Right cardiac atrium (tissue), 5 donors: ENCODE measurements at places on chromosomes 16 and 17. TPM values are rescaled to one million over a fixed set of nuclear protein-coding genes. Genes with fewer than 3 reads are reported as not detected.

GRCh38 chr17:5413682-5414081, 5.8 kb downstream of the NUP88 start:
- no peak for DNase-seq

GRCh38 chr16:21590796-21591195, 8.6 kb upstream of the METTL9 start:
- DNase-seq: no peak

DNA sequence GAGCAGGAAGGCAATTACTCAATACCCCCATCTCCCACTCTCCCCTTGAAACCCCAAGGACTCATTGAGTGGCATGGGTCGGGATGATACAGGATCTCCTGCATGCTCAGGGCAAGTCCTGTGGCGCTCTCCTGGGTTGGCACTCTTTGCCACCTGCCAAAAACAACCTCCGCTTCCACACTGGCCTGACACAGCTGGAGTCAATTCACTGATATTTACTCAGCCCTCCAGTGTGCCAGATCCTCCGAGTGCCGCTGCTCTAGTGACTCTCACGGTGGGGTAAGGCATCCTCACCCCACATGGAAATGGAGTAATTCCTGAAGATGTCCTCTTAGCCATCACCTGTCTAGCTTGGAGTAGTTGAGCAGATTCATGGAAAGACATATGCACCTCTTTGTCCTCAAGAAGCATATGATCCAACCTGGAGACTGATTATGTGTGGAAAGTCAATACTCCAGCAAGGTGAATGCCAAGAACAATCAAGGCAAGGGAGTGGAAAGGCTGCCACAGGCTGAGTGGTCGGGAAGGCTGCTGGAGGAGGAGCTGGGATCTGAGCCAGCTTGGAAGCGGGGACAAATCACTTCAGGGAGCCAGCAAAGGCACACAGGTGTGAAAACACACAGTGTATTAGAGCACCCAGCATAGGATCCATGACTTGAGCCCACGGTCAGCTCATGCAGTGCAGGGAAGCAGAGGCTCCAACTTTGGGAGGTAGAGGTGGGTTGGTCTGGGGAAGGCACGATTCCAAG, 12.6 kb upstream of the GOSR2 start:
- no peak for DNase-seq

The C16orf86 gene
- 6.0 TPM for polyA plus RNA-seq

DNA sequence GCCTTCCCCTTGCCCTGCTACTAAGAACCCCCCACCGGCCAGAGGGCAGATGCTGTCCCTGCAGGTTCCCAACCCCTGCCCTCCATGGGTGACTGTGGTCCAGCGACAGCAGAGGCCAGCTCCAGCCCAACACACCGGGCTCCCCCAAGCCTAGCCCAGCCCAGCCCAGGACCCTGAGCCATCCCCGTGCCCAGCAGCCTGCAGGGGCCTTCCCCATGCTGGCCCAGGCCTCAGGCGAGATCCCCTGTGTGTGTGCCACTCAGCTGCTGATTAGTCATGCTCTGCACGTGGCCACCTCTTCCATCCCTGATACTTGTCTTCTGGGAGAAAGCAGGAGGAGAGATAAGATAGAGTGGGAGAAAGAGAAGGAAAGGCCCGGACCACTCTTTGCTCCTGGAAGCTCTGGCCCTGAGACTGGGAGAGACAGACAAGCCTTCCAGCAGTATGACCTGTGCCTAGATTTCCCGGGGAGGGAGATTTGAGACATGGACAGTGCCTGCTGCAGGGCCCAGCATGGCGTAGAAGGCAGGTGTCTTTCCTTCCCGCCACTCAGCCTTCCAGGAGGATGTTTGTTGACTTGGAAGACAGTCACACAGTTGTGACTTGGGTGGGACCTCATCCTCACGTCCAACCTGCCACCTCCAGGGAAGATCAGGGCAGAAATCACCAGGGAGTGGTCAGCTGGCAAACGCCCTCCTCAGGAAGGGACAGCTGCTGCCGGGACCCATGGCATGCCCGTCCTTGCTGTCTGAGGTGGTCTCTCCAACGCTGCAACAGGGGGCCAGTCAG, 41.3 kb upstream of the RASD1 start:
- peak; percentile 49 for DNase-seq

DNA sequence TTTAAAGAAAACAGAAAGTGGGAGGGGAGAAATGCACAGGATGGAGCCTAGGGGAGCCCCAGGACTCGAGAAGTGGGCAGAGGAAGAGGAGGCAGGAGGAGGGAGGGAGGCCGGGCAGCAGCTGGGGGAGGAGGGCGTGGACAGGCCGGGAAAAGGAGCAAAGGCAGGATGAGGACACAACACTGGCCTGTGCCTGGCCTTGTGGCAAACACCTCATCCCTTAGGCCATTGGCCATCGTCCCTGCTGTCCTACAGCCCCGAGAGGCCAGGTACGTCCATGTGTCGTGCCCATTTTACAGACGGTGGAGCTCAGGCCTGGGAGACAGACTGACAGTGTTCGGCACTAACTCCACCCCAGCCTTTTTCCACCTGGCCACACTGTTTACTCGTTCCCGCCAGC, 15.9 kb downstream of the JPH3 start:
- no peak for DNase-seq

The KRTAP1-5 gene
- not detected for polyA plus RNA-seq

DNA sequence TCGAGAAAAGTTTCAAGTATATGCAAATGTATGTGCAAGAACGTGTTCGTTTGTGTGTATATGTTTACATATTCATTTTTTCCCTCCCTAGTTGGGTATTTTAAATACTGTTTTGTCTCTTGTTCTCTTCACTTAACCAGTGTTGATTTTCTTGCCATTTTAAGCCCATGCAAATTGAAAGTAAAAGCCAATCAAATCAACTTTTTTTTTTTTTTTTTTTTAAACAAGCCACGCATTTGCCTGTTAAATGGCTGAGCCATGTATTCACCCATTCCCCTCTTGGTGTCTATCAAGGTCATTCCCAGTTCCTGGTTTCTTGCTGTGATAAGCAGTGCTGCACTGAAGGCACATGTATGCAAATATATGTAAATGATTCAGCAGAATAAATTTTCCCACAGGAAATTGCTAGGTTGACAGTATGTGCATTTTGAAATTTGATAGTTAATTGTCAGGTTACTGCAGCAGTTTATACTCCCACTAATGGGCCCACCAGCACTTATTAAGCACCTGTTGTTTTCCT, 12.2 kb downstream of the ABCC1 start:
- no peak for DNase-seq

DNA sequence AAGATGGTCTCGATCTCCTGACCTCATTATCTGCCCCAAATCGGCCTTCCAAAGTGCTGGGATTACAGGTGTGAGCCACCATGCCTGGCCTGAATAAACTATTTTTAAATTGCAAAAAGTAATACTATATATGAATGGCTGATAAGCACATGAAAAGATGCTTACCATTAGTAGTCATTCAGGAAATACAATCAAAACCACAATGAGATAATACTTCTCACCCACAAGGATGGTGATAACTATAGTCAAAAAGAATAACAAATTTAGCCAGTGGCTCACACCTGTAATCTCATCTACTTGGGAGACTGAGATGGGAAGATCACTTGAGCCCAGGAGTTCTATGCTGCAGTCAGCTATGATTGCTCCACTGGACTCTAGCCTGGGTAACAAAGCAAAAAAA, 2.4 kb upstream of the TACO1 start:
- DNase-seq: no peak

DNA sequence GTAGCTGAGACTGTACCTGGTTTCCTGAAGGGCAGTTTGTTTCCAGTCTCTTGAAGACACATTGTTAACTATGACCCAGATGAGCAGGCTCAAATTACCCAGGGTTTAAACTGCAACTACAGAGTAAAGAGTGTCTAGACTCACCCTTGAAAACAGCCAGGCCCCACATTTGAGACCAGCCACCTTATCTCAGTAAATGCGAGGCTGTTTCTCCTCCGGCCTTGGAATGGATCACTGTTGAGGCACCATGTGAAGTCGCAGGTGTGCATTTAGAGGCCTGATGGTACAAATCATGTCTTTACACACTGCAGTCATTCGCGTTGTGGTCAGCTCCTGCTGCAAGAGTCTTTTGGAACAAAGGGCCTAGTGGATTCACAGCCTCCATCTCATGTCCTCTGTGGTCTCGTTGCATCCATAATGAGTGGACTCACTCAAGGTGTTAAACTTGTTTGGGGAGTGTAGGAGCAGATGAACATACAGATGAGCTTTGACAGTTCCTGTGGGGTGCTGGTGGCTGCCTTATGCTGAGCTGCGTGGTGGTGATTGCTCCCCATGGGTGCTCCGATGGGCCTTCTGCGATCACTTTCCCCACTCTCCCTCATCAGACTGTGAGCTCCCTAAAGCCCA, 18.5 kb upstream of the N4BP1 start:
- DNase-seq: no peak
